Chondrocyte (in vitro differentiated cells): ENCODE measurements at places on chromosomes 3 and 15. TPM values are rescaled to one million over a fixed set of nuclear protein-coding genes. Genes with fewer than 3 reads are reported as not detected.

Gene DPH3
- total RNA-seq: 19.8 to 23.8 TPM (median 20.5 TPM) in 3 replicates

Gene ISLR2
- 2.9 to 4.9 TPM (median 3.2 TPM) in 3 replicates for total RNA-seq

Gene TMC3
- not detected in 3 replicates for total RNA-seq

Gene RETNLB
- not detected in 3 replicates for total RNA-seq

Gene FAM174B
- total RNA-seq: 11.0 to 24.0 TPM (median 21.9 TPM) in 3 replicates

DNA sequence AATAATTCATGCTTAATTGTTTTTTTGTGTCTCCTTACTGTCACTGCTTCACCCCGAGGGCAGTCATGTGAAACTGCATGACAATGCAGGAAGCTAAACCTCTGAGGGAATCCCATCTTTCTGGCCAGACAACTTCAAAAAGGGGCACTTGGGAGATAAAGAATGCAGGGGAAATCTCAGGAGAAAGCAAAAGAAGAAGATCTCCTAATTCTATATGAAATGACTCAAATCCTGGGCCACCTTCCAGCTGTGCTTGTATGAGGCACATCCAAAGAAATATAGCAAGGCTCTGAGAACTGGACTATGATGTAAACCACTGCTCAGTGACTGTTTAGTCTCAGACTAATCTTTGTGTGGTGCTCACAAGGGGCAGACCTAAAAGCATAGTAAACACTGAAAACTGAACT is 22.6 kb upstream of the UMPS start:
- H3K27ac ChIP-seq: peak overlapping the region; percentile 78
- no peak for DNase-seq
- no peaks in the 10 kb centered on the region for H3K27me3 ChIP-seq
- peaks cover 19% of the 10 kb centered on the region for H3K4me1 ChIP-seq

DNA sequence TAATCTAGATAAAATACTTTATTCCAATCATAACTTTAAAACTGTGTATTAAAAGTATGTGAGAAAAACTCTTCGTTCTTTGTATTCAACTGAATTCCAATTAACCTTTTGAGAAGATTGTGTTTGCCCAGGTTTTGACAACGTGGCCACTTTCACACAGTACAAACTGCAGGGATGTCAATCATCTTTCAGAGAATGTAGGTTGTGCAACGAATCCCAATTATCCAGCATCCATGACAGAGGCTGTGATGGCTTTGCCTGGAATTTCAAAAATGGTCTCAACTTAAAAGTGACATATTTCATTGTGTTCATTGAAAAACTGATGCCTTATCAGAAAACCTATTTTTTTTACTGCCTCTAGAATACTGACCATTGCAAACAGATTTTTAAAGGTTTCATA is 615.1 kb upstream of the KCNMB2 start:
- no peak overlapping the region for H3K27ac ChIP-seq
- H3K27me3 ChIP-seq: no peaks in the 10 kb centered on the region
- H3K4me1 ChIP-seq: peaks cover 14% of the 10 kb centered on the region
- H3K36me3 ChIP-seq: peaks cover 7% of the 10 kb centered on the region
- DNase-seq: no peak

GRCh38 chr15:32864841-32865240 is 147.0 kb downstream of the GREM1 start:
- DNase-seq: no peak
- H3K36me3 ChIP-seq: no peaks in the 10 kb centered on the region
- peaks cover 72% of the 10 kb centered on the region for H3K4me1 ChIP-seq

- H3K4me3 ChIP-seq: no peak overlapping the region
- H3K4me1 ChIP-seq: peaks cover 7% of the 10 kb centered on the region
- no peaks in the 10 kb centered on the region for H3K36me3 ChIP-seq
- no peak for DNase-seq
- no peak overlapping the region for H3K27ac ChIP-seq
Measured at GRCh38 chr15:56469483-56469882, 4.5 kb upstream of the MNS1 start.

DNA sequence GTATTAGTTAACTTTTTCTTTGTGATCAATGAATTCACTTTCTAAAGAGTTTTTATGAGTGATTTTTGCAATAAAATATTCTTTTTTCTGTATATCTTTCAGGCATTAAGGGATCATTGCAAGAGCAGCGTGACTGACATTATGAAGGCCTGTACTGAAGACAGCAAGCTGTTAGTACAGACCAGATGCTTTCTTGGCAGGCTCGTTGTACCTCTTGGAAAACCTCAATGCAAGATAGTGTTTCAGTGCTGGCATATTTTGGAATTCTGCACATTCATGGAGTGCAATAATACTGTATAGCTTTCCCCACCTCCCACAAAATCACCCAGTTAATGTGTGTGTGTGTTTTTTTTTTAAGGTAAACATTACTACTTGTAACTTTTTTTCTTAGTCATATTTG is 24.4 kb downstream of the SELENOT start:
- peaks cover 47% of the 10 kb centered on the region for H3K4me1 ChIP-seq
- peak overlapping the region; percentile 68 for H3K27ac ChIP-seq
- no peak overlapping the region for H3K4me3 ChIP-seq
- H3K36me3 ChIP-seq: peaks cover 23% of the 10 kb centered on the region
- H3K27me3 ChIP-seq: no peaks in the 10 kb centered on the region

GRCh38 chr3:185272033-185272432 is 18.2 kb upstream of the EHHADH start:
- no peak for DNase-seq
- H3K36me3 ChIP-seq: no peaks in the 10 kb centered on the region
- no peak overlapping the region for H3K4me3 ChIP-seq
- no peaks in the 10 kb centered on the region for H3K4me1 ChIP-seq
- H3K27me3 ChIP-seq: peaks cover 30% of the 10 kb centered on the region

GRCh38 chr3:37910671-37911400 is 49.2 kb downstream of the CTDSPL start:
- peaks cover 5% of the 10 kb centered on the region for H3K36me3 ChIP-seq
- no peak overlapping the region for H3K27ac ChIP-seq
- DNase-seq: no peak
- no peaks in the 10 kb centered on the region for H3K27me3 ChIP-seq

GRCh38 chr3:184488577-184488976 is 73.0 kb upstream of the EPHB3 start:
- peaks cover 63% of the 10 kb centered on the region for H3K27me3 ChIP-seq
- H3K4me3 ChIP-seq: no peak overlapping the region
- no peaks in the 10 kb centered on the region for H3K4me1 ChIP-seq
- DNase-seq: no peak

GRCh38 chr3:127647166-127647844 is 18.3 kb downstream of the PODXL2 start:
- H3K4me1 ChIP-seq: no peaks in the 10 kb centered on the region
- no peak overlapping the region for H3K4me3 ChIP-seq
- H3K36me3 ChIP-seq: no peaks in the 10 kb centered on the region
- H3K27ac ChIP-seq: no peak overlapping the region
- DNase-seq: no peak
- no peaks in the 10 kb centered on the region for H3K27me3 ChIP-seq

DNA sequence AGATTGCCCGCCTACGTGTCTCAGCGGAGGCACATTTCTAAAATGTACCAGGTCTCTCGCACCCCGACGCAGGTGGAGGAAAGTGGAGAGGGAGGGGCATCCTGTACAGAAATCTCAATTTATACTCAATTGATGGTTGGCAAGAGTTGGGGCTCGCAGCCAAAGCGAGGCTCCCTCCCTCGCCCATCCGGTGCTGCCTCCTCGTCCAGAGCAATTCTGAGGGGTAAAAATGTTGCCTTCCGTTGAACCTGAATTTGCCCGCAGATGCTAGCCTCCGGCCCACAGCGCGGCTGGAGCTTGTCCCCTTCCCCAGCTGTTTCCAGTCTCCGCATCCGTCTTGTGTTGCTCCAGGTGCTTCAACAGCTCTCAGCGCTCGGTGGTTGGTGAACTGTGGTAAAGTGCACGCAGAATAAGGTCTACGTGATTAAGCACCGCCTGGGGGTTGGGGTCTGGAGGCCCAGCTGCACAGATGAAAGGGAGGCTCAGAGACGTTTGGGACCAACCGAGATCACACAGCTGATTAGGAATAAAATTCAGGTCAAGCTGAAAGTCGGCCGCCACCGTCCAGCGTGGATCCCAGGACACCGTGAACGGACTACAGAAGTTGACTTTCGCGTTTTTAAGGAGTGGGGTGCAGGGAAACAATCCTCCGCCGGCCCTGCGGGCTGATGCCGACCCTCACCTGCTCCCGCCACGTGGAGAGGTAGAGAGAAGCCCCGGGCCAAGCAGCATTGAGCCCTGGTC is 846 bp upstream of the POLG start:
- peaks cover 41% of the 10 kb centered on the region for H3K4me1 ChIP-seq
- peak; percentile 68 for DNase-seq
- peaks cover 14% of the 10 kb centered on the region for H3K36me3 ChIP-seq
- peaks cover 2% of the 10 kb centered on the region for H3K27me3 ChIP-seq
- H3K4me3 ChIP-seq: peak overlapping the region; percentile 71

DNA sequence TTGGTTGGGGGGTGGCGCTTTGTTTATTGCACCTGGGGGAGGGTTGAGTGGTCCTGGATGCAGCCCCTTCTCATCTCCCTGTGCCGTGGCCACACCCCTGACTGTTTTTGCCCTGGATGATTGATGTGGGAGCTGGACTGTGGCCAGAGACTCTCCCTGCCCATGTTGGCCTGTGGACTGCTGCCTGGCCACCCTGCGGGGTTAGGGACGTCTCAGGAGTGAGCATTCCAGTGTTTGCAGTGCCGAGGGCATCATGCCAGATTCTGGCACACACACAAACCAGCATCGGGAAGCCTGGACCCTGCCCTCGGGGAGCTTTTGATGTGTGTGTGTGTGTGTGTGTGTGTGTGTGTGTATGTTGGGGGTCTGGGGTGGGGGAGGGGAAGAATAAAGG is 15.8 kb downstream of the APBA2 start:
- no peak overlapping the region for H3K27ac ChIP-seq
- H3K36me3 ChIP-seq: peaks cover 3% of the 10 kb centered on the region
- H3K27me3 ChIP-seq: no peaks in the 10 kb centered on the region
- DNase-seq: peak; percentile 68
- H3K4me1 ChIP-seq: peaks cover 13% of the 10 kb centered on the region

GRCh38 chr3:30277494-30277893 is 328.9 kb upstream of the TGFBR2 start:
- no peaks in the 10 kb centered on the region for H3K36me3 ChIP-seq
- H3K4me3 ChIP-seq: no peak overlapping the region
- DNase-seq: no peak

DNA sequence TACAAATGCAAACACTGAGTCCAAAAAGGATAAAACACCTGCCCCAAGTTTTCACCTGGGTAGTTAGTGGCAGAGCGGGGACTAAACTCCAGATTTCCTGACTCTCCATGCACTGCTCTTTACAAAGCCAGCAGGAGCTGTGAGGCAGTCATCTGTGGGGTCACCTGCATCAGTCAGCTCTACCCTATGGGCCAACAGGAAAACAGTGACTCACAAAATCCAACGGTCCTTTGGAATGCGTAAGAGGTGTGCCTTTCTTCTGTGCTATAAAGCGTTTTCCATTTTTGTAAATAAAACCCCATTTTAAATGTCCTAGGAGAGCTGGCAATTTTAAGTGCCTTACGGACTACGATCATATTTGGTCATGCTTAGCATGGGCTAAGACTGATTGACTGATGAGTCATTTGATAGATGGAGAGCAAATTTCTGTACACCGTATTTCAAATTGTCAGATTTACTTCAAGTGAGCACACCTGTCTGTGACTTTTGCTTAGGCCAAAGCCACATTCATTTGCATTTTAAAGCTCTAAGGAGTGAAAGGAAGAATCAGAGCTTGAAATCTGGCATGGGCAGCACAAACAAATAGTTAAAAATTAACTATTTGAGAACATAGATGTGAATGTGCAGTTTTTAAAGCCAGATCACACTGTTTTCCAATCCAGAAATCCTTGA is 4.4 kb upstream of the COL8A1 start:
- H3K27me3 ChIP-seq: no peaks in the 10 kb centered on the region
- peaks cover 39% of the 10 kb centered on the region for H3K4me1 ChIP-seq
- no peak for DNase-seq

GRCh38 chr3:51955893-51956770 is 951 bp downstream of the GPR62 start:
- H3K36me3 ChIP-seq: peaks cover 7% of the 10 kb centered on the region
- no peak overlapping the region for H3K4me3 ChIP-seq
- DNase-seq: peak; percentile 92
- H3K27me3 ChIP-seq: peaks cover 5% of the 10 kb centered on the region
- no peaks in the 10 kb centered on the region for H3K4me1 ChIP-seq
- H3K27ac ChIP-seq: no peak overlapping the region

- no peak overlapping the region for H3K4me3 ChIP-seq
- peak overlapping the region; percentile 70 for H3K27ac ChIP-seq
- no peak for DNase-seq
- peaks cover 4% of the 10 kb centered on the region for H3K27me3 ChIP-seq
Measured at GRCh38 chr3:44125882-44126281, 115.8 kb upstream of the TOPAZ1 start.

DNA sequence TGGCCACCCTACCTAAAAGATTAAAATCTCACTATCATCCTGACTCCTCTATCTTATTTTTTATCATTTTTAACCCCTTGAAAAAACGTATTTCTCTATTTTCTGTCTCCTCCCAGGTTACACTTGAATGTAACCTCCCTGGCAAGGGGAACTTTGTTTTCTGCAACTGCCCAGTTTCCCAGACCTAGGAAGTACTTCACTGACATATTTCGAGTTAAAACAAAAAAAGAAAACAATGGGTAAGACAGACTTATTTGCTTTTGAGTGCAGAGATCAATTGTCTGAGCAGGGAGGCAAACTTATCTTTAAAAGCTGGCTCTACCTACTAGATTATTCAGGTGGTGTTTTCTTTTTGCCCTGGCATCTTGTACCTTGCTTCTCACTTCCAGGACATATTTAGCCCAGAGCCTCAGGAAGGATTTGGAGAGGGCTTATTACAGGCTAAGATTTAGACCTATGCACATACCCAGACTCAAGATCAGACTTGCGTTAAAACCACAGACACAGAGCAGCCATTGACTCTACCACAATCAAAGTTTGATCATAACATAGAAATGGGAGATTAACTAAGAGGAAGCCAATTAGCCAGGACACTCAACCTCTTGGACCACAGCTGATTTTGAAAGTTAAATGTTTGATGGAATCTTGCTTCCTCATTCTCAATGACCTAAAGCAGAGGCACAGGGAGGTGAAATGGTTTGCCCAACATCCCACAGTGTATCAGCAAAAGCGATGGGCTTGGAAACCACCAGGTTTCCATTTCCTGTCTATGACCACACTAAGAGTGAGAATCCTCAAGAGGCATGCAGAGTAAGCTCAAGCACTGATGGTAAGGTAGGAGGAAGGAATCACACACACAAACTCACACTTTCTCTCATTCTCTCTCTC is 169.5 kb upstream of the THBS1 start:
- DNase-seq: no peak
- H3K4me3 ChIP-seq: no peak overlapping the region
- H3K36me3 ChIP-seq: no peaks in the 10 kb centered on the region
- H3K4me1 ChIP-seq: no peaks in the 10 kb centered on the region
- no peaks in the 10 kb centered on the region for H3K27me3 ChIP-seq

GRCh38 chr15:48825075-48825474 is 14.2 kb upstream of the CEP152 start:
- peaks cover 12% of the 10 kb centered on the region for H3K4me1 ChIP-seq
- no peak overlapping the region for H3K27ac ChIP-seq
- DNase-seq: no peak
- no peaks in the 10 kb centered on the region for H3K27me3 ChIP-seq
- no peak overlapping the region for H3K4me3 ChIP-seq

GRCh38 chr3:141302364-141303141 is 65.8 kb upstream of the ZBTB38 start:
- peaks cover 2% of the 10 kb centered on the region for H3K36me3 ChIP-seq
- DNase-seq: no peak
- peaks cover 23% of the 10 kb centered on the region for H3K4me1 ChIP-seq
- H3K4me3 ChIP-seq: no peak overlapping the region

- DNase-seq: no peak
- H3K36me3 ChIP-seq: no peaks in the 10 kb centered on the region
- no peak overlapping the region for H3K4me3 ChIP-seq
Measured at GRCh38 chr3:167305340-167305890, 74.7 kb downstream of the ZBBX start.

GRCh38 chr15:46300716-46301115 is 665.9 kb downstream of the SQOR start:
- peaks cover 5% of the 10 kb centered on the region for H3K27me3 ChIP-seq
- no peak for DNase-seq
- no peak overlapping the region for H3K4me3 ChIP-seq
- no peak overlapping the region for H3K27ac ChIP-seq
